ENCODE measurements at places on chromosomes 12 and 14.

- DNase-seq = no peak
Measured at GRCh38 chr12:17076811-17077210, 470.8 kb upstream of the LMO3 start.

DNA sequence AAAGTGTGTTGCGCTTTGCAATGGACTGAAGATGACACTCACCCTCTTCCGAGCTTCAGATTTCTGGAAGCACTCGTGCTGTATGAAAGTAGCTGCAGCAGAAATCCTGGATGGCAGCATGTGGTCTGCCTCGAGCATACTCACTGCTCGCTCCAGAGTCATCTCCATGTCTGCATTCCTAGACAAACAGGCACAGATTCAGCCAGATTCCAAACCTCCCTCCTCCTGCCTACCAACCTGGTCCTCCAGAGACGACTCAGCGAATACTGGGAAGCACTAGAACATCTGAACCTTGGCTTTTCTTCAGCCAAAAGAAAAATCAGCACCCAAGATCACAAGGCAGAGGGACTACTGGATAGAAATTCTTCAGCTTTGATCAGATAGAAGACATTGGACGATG lies 27.7 kb downstream of the PKP2 start:
- no peak for DNase-seq

GRCh38 chr12:98208816-98209215 lies 306.6 kb upstream of the TMPO start:
- DNase-seq = no peak

GRCh38 chr12:132161036-132161781 lies 17.0 kb downstream of the NOC4L start:
- DNase-seq = no peak

DNA sequence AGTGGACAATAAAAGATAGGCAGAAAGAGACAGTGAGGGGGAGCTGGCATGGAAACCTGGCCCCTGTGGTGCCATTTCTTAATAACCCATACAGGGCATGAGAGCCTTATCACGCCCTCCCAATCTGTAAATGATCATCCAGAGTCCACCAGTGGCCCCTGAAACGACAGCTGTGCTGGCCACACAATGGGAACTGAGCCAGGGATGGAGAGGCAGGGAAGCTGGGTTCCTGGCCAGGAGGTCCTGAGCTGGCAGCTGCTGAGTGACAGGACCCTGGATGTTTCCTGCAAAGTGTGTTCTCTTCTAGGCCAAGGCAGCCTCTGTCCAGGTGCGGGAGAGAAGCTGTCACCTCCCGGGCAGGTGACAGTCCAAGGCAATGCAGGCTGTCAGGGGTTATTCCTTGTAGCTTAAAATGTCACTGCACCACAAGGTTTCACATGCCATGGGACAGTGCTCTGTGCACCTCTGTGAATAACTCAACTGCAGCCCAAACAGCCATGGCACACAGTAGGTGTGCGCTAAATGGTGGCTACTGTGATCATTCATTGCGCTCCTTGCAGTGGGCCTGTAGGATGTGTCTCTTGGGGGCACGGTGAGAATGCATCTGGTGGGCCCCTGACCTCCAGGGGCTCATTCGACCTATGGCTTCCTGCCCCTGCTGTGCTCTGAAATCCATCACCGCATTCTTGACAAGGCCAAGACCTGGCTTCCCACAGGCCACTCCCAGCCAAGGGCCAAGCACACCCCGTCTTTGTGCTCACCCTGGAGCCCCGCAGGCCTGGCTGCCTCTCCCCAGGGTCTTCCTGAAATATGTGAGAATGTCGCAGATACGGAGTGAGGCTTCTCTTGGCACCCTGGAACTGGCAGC lies 46.3 kb upstream of the BCL11B start:
- DNase-seq = no peak

DNA sequence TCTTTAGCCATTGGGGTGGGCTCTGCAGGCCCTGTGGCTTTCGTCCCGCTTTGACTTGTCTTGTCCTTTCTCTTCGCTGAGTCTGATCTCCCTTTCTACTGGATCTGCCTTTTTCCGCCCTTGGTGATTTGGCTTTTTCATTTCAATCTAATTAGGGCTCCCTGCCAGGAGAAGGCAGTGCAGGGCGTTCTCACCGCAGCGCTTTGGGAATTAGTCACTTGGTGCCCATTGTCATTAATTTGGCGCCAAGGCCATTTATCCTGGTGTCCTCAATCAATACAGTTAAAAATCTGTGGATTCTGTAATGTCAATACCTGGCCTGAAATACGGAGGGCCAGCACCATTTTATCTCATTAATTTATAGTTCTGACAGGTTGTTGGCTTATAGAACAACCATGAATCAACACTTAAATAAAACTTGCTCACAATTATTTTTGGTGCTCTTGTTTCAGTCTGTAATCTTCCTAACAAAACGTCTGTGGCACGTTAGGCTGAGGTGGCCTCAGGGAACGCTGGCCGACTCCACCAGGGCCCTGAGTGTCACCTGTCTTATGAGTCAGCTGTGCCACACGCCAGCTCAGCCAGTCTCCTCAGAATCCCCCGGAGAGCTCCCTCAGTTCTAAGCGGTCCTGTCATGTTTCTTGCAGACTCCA lies 115.7 kb downstream of the BEGAIN start:
- no peak for DNase-seq

DNA sequence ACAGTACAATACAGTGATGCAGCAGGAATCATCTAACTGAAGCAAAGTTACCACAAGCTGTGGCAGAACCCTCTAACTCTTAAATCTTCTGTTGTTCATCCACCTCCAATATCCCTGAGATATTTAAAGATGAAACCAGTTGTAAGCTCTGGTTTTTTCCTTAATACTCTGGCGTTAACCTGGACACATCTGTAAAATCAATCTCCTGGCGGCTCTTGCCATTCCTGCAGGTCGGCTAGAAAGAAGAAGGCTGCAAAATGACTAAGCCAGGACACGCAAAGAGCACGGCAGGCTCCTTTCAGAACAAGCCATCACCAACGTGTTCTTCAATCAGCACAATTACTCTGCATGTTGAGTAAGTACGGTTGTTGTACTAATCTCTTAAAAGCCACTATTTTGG lies 309.3 kb downstream of the MED13L start:
- DNase-seq = no peak

- DNase-seq = no peak
Measured at GRCh38 chr12:98352835-98353234, 162.6 kb upstream of the TMPO start.

DNA sequence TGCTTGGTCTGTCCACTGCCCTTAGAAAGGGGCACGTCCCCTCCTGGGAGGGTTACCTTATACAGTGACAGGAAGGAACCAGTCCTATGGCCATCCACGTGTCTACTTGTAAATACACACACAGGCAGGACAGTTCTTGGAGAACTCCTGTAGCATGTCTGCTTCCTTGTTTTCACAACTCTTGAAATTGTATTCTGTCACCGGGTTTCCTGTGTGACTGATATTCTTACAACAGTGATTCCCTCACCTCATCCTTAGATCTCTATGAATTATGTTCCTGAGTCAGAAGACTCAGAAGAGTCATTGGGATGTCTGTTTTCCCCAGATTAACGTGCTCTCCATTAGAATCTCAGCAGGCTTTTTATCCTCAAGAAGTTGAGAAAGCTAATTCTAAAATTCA lies 44.1 kb upstream of the DYNC1H1 start:
- DNase-seq = no peak

GRCh38 chr12:9944391-9944790 lies 12.2 kb upstream of the CLEC2A start:
- no peak for DNase-seq

DNA sequence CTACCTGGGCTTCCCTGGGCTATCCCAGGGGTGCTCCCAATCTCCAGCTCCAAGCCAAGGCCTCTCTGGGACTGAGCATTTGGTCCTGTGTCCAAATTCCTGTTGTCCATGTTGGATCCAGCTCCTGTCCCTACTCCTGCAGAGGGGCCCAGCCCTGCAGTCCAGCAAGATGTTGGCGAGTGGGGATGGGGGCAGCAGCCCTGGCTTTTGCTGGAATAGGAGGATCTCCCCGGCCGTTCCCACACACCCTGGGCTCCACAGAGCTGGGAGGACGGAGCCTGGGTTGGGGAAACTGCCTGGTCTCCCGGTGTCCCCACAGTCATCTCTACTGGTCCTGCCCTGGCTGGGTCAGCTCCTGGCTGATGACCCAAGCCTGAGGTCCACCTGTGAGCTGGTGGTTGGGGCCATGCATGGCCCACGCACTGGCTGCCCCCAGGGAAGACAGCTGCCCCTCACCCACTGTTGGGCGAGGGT lies 219.6 kb upstream of the C14orf180 start:
- DNase-seq = no peak

DNA sequence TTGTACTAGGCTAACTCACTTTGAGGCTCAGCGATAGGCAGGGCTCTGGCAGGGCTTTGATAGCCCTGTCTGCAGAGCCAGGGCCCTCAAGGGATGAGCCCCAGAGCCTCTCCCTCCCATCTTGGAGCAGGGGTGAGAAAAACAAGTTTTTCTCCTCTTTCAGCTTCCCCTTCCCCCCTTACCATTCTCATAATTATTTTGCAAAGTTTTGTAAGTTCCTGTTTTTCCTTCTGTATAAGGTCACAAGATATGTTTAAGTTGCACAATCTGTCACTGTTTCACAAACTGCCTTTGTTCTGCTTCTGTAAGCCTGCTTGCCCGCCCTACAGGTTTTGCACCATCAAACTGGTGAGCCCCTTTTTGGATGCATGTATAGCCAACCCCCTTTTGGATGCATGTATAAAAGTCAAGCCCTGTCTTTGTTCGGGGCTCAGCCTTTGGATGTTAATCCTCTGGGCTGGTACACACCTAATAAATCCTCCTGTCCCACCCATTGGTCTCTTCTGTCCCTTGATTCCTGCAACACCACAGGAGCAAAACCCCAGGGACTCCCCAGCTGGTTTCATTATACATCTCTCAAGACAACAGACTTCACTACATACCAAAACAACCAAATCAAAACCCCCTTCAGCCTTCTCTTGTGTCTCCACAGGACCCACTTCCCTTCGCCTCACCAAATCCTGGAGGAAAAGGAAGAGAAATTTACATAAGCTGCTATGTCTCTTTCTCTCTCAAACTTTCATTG lies 52.5 kb upstream of the RESF1 start:
- no peak for DNase-seq

DNA sequence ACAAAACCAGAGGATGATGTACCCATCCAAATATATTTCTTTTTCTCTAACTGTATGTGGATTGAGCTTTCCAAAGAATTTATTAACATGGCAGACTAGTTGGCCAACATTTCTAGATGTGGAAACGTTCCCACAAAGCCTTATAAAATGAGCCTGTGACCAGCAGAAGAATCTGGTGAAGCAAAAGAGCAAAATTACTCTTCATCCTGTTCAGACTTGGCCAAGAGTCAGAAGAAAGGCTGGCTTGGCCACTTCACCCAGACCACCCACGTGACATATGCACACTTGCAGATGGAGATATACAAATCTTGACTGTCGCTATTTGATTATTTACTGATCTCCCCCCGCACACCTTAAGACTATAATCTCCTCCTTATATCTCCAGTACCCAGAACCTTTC lies 96.7 kb downstream of the NUAK1 start:
- DNase-seq = no peak

DNA sequence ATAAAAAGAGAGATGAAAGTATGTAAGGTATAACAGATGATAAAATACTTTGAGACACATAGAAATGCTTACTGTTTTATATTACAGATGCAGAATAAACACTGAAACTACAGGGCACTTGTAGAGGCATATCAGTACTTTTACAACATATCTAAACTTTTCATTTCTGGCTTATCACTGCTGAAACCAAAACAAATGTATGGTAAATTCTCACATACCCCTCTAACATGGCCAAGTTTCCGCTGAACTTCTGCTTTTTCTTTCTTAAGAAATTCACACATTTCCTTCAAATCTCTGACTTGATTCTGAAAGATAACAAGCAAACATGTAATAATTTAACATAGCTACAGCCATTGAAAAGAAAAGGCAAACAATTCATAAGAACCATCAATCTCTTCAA lies 33.3 kb upstream of the C12orf50 start:
- DNase-seq = no peak

DNA sequence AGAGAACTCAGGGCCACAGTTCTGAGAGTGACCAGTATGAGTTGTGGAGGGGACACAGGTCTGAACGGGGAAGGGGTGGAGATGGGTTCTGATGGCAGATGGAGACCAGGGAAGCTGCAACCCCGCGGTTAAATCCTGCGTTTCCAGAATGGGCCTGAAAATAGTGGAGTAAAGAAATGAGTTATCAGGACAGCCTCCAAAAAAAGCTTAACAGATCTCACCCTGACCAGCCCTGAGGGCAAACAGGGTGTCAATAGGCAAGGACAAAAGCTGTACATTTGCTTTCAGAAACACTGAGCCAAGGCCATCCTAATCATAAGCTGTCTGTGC lies 555 bp upstream of the RTN1 start:
- no peak for DNase-seq

- DNase-seq = peak; percentile 25
Measured at GRCh38 chr14:26596543-26597061, 1.2 kb downstream of the NOVA1 start.

GRCh38 chr14:23160924-23161522 lies 22.4 kb downstream of the SLC7A8 start:
- no peak for DNase-seq

- peak; percentile 78 for DNase-seq
Measured at GRCh38 chr14:105193916-105194782, 13.0 kb upstream of the NUDT14 start.

DNA sequence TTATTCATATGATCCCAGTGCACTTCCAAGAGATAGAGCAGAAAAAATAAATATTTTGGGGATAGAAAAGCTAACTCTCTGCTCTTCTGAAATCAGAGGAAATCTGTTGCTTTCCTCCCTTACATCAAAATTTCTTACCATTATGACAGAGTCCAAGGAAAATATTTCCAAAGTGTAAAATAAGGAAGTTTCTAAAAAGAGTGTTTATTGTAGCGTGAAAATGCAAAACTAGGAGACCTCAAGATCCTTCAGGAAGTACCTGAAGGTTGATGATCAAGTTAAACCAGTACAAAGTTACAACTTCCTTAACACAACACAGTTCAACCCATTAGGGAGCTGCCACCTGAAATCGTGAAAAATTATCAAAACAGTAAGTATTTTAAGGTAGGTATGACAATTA lies at the start of gene OR6C2:
Gene OR6C2, plus strand, starts transcription at position 301 of the 400 bp plus-strand sequence. CDS start 8,138 bp downstream, outside the sequence.
- DNase-seq = no peak
